Activated naive CD4-positive, alpha-beta T cell treated with anti-CD3 and anti-CD28 coated beads for 36 hours (primary cell): ENCODE measurements at places on chromosomes 1 and 21.

DNA sequence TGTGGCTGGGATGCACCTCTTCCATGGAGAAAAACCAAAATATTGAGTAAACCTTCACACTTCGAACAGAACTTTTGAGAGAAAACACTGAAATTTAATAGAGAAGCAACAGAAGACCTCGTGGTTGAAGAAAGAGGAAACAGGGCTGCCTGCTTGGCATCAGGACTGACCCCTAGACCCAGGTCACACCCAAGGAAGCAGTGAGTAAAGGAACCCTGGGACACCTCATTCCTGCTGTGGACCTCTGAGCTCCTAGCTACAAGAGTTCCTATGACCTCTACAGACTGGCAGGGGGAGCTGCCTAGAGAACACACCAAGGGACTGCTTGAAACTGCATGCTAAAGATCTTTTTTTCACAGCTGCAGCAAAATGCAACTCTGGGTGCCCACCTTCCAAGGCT lies 67.8 kb downstream of the FASLG start:
- DNase-seq, result no peak

- no peak for DNase-seq
These were observed 95.3 kb downstream of the CASZ1 start for GRCh38 chr1:10701145-10701544.

DNA sequence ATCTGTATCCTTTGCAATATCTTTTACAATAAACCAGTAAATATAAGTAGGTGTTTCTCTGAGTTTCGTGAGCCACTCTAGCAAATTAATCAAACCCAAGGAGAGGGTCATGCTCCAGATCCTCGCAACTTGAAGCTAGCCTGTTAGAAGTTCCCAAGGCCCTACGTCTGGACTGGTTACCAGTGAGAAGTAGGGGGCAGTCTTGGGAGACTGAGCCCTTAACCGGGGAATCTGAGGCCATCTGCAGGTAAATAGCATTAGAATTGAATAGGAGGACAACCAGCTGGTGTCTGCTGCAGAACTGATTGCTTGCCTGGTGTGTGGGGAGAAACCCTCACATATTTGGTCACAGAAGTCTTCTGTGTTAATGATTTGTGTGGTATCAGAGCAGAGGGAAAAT lies 190.5 kb downstream of the RYR2 start:
- DNase-seq, result no peak

DNA sequence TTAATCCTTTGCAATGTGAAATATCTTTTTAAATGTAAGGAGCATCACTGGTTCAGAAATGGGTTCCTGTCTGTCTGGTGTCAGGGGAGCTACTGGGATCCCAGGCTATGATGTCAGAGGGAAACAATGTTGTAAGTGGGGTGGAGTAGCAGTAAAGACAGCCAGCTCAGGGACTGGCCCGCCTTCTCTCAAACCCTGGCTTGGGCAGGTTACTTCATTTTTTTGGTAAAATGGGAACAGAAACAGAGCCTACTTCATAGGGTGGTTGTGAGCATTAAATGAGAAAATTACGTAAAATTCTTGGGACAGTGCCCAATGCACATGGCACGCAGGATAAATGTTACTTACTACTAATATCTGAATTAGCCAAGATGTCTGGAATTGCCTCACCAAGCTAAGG lies 30.7 kb upstream of the IL20 start:
- no peak for DNase-seq

- DNase-seq, result no peak
These were observed 26.5 kb downstream of the TSNAX start for GRCh38 chr1:231554969-231555368.

GRCh38 chr21:25615880-25616279 lies 8.6 kb upstream of the MRPL39 start:
- no peak for DNase-seq
